Activated naive CD4-positive, alpha-beta T cell treated with anti-CD3 and anti-CD28 coated beads, Interleukin-2, amount 10 ng/mL, durations not matched to agents 7 days and 5 days (primary cell): ENCODE measurements at places on chromosomes 4 and X.

- no peak for DNase-seq
Measured at GRCh38 chr4:138761638-138762220, 253.9 kb upstream of the NOCT start.

DNA sequence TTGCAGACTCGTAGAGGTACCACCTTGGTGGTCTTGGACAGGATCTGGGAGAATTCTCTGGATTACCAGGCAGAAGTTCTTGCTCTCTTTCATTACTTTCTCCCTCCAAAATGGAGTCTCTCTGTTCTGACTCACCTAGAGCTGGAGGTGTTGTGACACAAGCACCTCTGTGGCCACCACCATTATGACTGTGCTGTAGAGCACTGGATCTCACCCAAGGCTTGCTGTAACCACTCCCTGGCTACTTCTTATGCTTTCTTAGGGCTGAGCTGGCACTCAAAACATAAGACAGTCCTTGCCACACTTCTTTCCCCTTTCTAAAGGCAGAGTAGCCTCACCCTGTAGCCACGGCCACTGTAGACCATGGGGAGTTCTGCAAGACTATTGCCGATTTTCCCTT lies 296.6 kb upstream of the DIPK2B start:
- DNase-seq = no peak

DNA sequence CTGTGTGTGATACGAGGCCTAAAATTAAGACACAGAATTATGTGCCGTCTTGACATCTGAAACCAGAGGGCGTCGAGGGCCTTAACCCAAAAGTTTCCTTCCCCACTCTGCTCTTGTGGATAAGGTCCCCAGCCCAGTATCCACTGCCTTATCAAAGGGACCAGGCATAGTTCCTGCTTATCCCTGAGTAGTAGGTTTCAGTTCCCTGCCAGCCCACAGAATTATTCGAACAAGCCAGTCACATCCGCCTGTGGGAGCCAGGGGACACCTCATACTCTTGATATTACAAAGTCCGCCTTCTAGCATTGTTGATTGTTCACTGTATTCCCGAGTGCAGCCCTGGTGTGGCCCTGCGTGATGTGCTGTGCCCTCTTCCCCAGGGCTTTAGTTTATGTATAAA lies 5.4 kb upstream of the MMRN1 start:
- no peak for DNase-seq

- no peak for DNase-seq
Measured at GRCh38 chr4:81562093-81562492, 90.4 kb upstream of the RASGEF1B start.

GRCh38 chr4:113497154-113497884 lies 264.2 kb downstream of the CAMK2D start:
- no peak for DNase-seq

- no peak for DNase-seq
Measured at GRCh38 chrX:119721487-119721886, 28.5 kb upstream of the SEPTIN6 start.

DNA sequence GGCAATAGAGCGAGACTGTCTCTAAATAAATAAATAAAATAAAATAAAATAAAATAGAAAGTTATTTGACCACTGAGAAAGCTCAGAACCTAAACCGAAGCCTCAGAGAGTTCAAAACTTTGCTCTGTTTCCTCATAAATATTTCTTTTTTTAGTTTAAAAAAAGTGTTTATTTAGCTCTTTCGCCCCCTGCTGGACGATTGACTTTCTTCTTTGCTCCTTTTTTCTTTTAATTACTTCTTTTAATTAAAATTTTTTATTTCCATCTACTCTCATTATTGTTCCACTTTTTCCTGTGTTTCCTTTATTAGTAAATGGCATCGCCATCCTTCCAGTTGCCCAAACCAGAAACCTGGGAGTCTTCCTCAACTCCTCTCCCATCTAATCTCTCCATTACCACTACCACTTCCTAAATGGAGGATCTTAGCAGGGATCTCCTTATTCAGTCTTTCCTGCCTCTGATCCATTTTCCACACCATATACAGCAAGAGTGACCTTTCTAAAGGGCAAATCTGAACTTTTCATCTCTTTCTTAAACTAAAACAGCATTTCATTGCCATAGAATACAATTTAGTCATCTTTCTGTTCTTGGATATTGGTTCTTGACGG lies 728 bp upstream of the IL13RA2 start:
- no peak for DNase-seq

DNA sequence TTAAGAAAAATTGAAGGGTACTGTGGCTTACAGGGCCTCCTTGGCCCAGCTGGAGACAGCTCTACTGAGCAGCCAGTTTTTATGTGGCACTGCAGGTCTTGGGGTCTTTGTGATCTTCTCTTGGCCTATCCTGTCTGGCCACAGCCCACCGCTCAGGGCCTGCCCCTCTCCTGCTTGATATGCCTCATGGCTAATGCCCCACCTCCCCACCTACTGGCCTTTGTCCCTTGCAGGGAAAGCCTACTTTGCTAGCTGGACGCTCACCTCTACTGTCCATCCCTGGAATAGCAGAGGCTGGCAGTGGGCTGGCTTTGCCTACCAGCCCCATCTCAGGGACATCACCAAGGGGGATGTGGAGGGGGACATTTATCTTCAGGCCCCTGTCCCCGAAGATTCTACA lies 134.1 kb downstream of the PJA1 start:
- DNase-seq = no peak

DNA sequence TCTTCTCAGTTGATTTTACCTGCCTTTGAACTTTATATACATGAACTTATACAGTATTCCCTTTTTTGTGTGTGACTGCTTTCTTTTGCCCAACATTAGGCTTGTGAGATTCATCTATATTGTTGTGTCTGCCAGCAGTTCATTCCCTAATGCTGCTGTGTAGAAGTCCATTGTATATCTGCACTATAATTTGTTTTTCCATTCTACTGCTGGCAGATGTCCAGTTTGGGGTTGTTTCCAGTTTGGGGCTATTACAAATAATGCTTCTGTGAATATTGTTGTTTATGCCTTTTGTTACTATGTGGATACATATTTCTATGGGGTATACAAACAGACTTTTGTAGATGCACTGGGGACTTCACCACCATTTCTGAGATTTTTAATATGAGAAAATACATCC lies 268.4 kb downstream of the DCTD start:
- no peak for DNase-seq

GRCh38 chr4:92406488-92406887 lies 102.7 kb downstream of the GRID2 start:
- DNase-seq = no peak

DNA sequence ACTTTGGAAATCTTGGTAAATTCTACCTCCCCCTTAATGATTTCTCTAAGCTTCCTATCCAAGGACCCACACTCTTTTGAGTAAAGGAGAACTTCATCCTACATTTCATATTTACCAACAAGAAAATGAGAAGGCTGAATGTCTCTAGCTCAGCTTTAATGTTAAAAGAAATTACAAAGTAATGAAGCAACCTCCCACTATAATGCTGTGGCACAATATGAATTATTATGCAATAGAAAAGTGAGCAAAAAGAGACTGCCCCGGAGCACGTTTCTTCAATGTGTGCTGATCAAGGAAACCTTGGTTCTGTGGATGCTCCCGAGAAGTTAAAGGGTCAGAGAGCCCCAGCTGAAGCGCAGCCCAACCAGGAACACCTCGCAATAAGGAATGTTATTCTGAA lies 9.1 kb upstream of the TBC1D1 start:
- no peak for DNase-seq

GRCh38 chr4:160141206-160141605 lies 1038.3 kb downstream of the RAPGEF2 start:
- no peak for DNase-seq

GRCh38 chr4:154230091-154230490 lies 261.5 kb downstream of the DCHS2 start:
- DNase-seq = no peak
